ENCODE measurements at places on chromosomes 5 and 9.

DNA sequence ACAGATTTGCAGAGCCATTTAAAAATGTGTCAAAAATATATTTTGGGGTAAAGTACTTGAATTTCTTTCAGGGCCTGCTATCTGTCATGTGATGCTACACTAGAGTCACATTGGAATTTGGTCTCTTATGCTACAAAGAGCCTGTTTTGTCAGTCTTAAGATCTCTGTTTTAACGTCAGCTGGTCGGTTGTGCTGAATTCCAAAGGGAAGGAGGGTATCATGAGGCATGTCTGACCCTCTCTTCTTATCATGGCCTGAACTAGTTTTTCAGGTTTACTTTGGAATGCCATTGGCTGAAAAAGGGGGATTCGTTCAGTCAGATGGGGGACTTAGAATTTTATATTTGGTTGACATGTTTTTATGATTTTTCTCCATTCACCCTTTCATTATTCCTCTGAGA is 290.6 kb downstream of the CD180 start:
- no peak for DNase-seq

GRCh38 chr5:16857635-16858034 is 78.5 kb downstream of the MYO10 start:
- no peak for DNase-seq

DNA sequence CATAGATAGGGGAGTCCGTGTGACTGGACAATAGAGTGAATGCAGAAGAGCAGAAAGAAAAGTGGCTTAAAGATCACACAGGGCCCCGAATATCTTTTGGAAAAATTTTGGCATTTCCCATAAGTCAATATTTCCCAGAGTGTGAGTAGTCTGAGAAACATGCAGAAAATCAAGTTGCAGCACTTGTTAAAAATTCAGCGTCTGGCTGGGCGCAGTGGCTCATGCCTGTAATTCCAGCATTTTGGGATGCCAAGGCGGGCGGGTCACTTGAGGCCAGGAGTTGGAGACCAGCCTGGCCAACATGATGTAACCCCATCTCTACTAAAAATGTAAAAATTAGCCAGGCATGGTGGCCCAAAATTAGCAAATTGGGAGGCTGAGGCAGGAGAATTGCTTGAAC is 227.0 kb downstream of the DRD1 start:
- DNase-seq, result no peak

- DNase-seq, result peak; percentile 7
Observed at GRCh38 chr5:147509041-147509709, 693 bp downstream of the DPYSL3 start.

DNA sequence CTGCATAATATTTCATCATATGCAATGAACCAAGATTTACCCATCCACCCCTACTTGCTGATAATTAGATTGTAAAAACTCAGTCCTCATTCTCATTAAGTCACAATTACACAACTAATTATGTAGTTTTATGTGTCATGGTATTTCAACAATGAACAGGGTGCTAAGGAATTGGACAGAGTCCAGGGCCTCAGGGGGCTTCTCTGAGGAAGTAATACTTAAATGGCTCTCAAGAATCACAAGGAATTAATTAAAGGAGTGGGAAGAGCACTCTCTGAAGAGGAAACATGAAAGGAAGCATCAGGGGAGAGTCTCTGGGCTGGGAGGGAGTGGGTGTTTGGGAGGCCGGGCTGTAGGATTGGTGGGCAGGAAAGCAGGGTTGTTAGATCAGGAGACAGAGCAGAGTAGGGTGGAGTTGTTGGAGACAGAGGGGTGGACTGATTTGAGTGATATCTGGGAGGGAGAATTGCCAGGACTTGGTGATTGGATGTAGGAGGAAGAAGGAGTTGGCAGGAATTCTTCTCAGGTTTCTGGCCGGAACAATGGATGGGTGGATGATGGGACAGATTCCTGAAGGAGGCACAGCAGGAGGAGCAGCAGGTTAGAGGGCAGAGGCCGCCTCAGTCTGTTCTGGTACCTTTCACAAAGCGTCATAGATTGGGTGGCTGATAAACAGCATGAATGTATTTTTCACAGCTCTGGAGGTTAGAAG is 23.0 kb upstream of the NSG2 start:
- DNase-seq, result no peak

DNA sequence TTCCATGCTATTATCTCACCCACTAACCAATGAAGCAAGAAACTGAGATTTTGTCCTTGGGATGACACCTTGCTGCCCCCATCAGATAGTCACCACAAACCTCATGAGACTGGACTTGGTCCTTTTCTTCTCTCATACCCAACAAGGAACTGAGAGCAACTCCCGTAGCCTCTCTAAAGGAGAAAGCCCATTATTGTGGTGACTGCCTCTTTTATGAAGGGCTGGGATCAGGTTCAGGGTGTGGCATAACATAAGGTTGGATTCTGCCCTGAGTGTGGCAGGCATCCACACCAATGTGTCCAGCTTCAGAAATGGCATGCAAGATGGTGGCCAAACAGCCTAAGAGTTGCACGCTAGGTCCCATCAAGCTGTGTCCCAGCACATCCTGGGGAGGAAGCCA is 1.3 kb upstream of the ACTL7A start:
- DNase-seq, result no peak

DNA sequence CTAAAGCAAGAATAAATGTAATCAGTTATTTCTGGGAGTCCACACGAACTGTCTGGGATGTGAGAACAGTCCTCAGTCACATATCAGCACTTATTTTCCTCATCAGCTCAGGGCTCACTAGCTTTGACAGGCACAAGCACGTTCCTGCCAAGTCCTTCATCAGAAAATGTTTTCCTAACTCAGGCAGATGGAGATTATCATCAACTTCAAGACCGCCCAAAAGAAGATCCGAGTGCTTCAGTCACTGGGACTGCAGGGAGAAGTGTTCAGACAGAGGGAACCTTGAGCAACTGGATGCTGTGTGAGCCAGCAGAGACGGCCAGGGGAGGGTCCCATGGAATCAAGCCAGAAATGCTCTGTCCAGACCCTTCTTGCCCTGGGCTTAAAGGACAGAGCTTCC is 189.4 kb downstream of the NXNL2 start:
- no peak for DNase-seq

DNA sequence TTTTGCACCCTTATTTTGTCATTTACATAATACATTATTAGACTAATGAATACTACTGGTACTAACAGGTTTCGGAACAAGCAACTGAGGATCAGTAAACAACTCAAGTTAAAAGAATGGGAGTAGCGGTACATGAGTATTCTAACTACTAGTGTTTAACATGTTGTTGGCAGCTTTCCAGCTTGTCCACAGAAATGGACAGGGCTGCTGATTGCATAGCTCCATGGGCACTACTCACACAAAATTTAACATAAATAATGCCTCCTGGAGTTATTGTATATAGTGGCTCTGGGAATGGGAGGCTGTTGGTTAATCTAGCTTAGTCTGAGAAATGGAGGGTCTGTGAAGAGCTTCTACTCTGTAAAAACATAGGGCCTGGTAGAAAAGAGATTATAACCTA is 6.7 kb downstream of the NCBP1 start:
- DNase-seq, result no peak

DNA sequence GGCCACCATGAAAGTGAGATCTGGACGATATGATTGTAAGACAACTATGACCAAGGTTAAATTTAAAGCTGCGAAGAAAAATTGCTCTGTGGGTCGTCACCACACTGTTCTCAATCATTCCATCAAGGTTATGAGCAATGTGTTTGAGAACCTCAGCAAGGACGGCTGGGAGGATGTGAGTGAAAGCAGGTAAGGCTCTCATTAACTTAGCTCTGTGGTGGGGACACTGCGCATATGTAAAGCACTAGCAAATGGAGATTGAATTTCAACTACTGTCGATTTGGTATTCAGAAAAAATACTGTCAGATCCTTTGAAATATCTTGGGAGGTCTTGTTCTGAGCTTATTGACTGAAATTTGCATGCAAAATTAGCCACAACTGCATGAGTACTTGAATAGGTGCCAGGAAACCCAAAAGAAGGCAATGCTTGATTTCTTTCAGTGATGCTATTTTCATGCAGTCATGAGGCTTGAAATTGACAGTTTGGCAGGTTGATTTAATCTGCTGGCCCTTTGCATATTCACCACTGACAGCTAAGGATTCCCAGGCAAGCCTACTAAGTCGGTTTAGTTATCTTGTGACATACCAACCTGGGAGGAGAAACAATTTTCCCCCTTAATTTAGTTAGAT is 183.9 kb upstream of the SH3GL2 start:
- no peak for DNase-seq

GRCh38 chr9:132409828-132410528 is at the start of gene CFAP77:
Gene CFAP77, plus strand, starts transcription at chr9:132410211. Its CDS starts 61 bp downstream, at chr9:132410272.
- peak; percentile 71 for DNase-seq

- DNase-seq, result no peak
Observed at GRCh38 chr9:70081120-70081495, 37.5 kb downstream of the MAMDC2 start.

DNA sequence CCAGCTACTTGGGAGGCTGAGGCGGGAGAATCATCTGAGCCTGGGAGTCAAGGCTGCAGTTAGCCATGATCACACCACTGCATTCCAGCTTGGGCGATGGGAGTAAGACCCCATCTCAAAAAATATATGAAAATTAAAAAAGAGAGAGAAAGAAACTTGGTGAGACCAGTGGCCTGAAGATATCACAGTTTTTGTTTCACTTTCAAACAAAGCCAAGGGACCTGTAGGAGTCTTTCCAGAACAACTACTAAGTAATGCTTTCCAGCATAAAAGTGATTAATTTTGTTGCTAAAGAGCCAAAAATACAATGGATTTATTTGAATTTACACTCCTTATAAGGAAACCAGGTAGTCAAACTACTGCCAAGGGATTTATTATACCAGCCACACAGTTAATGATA is 23.5 kb downstream of the GKAP1 start:
- no peak for DNase-seq

DNA sequence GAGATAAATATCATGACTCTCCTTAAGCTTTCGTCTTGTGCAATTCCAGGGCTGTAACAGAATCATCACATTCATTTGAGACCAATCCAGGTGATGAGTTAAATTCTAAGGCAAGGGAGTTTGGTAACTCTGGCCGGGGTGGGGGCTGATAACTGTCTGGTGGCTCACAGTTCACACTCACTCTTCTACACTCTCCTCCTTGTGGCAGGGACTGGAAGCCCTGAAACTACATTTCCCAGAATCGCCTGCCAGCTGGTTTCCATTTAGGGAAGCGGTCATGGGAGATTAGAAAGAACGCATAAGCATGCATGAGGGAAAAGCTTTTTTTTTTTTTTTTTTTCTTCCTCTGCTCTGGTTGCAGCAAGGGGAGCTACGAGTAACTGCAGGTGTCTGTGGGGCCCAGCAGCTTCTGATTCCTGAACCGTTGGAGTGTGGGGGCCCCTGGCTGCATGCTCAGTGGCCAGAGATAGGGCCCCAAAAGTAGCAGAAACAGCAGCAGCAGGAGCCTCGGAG is 154.8 kb upstream of the TBC1D2 start:
- no peak for DNase-seq

- DNase-seq, result no peak
Observed at GRCh38 chr9:115169003-115169402, 51.0 kb upstream of the TNC start.

Measured in GM06990 (cell line).